ENCODE measurements at places on chromosomes 5 and 9.

DNA sequence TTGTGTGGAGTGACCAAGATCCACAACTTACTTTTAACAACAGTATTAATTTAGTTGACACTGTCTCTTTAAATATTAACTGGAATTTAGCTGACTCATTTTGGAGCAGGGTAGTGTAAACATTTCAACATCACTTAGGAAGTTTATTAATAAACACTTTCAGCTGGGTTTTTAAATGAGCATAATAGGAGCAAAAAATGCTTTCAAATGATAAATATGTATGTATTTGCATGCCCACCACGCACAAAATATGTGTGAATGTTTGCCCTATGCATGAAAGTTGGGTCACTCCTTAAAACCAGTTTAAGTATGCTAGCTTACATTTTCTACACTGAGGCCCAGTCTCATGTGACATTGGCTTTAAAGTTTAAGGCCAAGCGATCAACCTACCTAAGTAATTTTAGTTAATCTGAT lies 2.9 kb downstream of the ZFAND5 start:
- no peak for DNase-seq

DNA sequence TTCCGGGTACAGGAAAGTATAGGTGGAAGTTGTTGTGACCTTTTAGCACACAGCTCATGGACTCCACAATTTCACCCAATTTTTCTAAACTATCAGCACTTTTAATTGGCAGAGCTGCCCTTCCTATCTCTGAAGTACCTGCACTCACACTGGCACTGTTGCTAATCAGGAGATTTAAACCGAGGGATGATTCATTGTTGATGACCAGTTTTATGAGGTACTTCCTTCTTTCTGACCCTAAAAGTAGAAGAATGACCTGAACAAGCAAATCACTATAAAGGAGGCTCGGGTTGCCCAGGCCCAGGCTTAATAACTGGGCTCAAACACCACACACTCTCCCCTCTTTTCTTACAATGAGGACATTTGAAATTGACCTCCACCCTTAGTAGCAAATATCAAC lies 105.9 kb downstream of the KCNN2 start:
- DNase-seq: no peak

DNA sequence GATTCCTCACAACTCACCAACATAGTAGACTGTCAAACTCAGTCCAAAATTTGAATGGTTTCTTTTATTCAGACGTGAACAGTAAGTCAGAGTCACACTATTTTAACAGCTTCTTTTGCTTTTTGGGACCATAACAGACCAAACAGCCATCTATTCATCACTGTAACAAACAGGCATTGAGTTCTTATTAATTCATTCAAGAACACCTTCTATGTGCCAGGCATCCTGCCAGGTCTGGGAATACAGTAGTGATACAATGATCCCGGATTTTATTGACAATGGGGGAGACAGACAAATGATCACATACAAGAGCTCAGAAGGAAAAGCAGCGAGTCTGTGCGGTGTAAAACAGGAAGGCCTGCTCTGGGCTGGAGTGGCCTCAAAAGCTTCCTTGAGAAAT lies 153.3 kb upstream of the ERCC6L2 start:
- no peak for DNase-seq

DNA sequence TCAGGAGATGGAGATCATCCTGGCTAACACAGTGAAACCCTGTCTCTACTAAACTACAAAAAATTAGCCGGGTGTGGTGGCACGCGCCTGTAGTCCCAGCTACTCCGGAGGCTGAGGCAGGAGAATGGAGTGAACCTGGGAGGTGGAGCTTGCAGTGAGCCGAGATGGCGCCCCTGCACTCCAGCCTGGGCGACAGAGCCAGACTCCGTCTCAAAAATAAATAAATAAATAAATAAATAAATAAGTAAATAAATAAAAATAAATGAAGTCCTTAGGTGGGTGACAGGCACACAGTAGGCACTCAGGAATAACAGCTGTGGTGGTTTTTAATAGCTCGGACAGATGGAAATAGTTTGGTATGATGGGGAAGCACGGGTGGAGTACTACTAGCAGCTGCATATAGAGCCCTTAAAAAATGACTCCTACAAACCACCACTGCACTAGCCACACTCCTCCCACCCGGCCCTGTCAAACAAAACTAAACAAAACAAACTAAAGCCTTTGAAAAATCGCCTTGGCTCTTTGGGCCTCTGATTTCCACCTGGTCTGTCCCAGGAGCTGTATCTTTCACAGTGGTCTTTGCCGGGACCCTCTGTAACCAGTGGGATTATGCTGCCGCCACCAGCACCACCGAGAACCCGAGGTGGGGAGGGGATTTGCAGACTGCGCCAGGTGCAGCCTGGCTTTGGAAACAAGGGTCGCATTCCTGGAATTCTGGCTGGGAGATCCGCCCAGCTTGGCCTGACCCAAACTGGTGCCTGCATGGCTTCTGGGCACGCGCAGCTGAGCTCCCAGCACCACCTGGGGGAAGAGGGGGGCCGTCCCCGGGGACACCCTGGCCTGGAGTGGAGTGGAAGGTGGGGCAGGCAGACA lies 5.1 kb upstream of the WDR5 start:
- DNase-seq: no peak

GRCh38 chr9:128484686-128485413 lies 19.7 kb upstream of the GLE1 start:
- DNase-seq: no peak

DNA sequence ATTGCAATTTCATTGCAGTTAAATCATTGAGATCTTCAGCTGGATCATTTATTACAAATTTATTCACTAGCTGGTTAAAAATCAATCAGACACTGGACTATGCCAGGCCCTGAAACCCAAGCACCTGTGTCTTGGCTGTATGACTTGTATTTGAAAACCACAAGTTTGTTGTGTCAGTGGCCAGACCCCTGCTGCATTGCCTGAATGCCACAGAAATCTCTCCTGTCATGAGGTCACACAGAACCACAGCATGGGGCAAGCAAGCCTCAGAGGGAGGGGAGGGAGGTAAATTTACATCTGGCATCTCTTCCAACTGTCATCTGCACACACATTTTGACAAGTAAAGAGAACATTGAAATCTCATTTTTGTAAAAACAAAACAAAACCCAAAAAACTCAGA lies 90.0 kb downstream of the ARRDC3 start:
- DNase-seq: no peak

DNA sequence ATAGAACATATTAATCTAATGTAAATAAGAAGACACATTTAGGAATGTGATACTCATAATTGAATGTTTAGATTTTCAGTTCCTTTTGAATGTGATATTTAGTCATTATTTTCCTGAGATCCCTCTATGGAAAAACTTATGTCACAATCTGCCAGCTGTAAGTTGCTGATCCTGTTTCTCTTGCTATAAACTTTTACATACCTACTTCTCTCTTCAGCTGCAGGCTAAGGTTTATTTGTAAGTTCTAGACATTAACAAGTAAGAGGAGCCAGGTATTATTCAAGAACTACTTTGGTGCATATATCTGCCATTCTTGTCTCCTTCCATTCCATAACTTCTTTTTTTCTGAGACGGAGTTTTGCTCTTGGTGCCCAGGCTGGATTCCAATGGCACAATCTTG lies 462.4 kb downstream of the PRR16 start:
- no peak for DNase-seq

GRCh38 chr5:107572715-107573368 lies 97.9 kb downstream of the EFNA5 start:
- no peak for DNase-seq

- DNase-seq: no peak
These were observed 75.1 kb downstream of the OXCT1 start for GRCh38 chr5:41795125-41795524.

GRCh38 chr5:62475072-62475471 lies 62.5 kb downstream of the IPO11 start:
- DNase-seq: no peak

- DNase-seq: no peak
These were observed 3.3 kb upstream of the OR2V1 start for GRCh38 chr5:181134259-181134658.

GRCh38 chr5:56837956-56838355 lies 22.6 kb downstream of the MAP3K1 start:
- no peak for DNase-seq

DNA sequence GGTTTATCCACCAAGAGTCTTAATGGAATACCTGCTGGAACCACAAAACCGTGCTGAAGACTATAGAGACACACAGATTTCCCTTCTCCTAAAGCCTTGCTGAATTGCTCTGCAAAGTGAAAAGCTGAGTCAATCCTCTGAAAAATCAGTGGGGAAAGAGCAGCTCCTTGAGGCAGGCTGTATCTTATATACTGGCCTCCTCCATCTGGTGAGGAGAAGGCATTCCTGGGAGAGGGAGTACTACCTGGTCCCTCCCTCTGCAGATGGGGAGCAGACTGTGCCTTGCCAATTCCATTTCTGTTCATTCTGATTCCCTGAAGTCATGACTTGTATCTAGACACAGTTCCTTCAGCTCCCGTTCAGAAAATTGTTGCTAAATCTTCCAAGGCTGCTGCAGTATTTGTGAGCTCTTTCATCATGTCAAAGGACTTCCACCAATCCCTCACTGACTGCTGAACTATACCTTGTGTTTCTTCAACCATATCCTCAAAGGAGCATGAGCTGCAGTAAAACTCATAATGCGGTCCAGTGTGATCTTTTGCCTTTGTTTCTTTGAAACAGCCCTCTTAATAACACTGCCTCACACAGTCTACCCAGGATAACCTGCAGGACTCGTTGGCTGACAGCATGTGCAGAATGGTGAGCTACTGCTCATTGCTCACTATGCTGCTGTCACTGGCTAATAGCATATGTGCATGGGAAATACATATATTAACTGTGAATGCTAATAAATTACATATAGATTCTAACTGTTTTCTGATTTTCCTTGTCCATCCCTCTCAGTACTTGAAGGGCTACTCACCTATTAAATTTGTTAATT lies 84.5 kb downstream of the FOXD1 start:
- no peak for DNase-seq

DNA sequence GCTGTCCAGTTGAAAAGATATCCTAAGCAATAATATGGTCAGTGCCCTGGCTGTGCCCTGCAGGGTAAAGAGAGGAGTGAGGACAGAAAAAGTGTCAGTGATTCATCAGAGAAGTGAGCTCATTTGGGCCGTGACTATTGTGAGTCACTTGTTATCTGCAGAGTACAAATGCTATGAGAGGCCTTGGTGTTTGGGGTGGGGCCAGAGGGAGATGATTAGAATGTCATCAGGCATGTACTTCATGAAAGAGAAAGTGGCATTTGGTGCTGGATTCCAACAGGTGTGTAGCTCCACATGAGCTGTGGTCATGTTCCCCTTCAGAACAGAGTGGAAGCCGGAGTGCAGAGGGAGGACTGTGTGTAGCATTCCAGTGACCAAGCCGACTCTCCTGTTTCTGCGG lies 174.1 kb downstream of the KDM4C start:
- DNase-seq: no peak

DNA sequence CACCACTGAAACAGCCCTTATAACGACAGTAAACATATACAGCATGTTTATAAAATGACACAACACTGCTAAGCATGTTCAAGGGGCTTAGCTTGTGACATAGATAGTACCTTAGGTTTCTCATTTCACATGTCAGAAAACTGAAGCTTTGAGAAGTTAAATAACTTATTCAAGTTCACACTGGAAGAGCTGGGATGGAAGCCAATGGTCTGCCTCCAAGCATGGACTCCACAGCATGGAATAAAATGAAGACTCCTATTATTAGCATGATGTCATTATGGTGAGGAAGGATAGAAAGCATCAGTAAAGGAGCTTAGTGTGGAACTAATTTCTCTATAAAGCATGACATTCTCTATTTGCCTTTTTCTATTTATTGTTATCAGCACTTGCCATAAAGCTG lies 316.7 kb downstream of the PLK2 start:
- no peak for DNase-seq

- DNase-seq: no peak
These were observed 61.7 kb downstream of the HMCN2 start for GRCh38 chr9:130327070-130327780.

GRCh38 chr9:38126730-38127129 lies 57.7 kb upstream of the SHB start:
- DNase-seq: no peak

- no peak for DNase-seq
These were observed 136.3 kb upstream of the RASEF start for GRCh38 chr9:83199240-83199639.

DNA sequence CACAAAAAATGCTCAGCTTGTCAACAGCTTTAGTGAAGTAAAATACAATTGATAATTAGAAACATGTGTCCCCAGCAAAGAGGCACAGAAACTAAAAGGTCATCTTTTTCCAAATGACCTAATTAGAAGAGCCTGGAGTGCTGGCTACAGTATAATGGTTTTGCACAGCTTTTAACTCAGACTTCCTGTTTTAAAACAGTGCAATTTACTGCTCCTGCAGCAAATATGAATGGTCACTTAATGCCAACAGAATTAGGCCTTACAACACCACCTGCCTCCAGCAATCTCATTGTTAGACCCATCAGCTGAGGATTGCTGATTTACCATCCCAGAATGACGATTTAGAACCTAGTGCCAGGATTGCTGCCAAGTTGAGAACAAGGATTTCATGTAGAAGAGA lies 239.3 kb downstream of the CETN3 start:
- DNase-seq: no peak

DNA sequence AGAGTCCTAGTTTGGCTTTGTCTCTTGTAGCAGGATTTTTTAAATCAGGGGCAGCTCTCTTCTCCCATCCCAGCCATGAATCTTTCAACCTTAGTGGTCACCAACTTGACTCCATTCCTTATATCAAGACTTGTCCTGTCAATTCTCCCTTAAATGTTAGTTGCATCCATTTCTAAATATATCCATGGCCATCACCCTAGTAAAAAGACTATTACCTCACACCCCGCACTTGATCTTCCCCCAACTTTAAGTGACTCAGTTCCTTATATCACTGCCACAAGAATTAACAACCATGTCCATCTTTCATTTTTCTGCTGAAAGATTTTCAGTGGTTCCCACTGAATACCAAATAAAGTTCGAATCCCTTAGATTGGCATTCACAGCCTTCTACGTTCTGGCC lies 67.0 kb downstream of the STX17 start:
- DNase-seq: no peak

GRCh38 chr5:10760096-10760920 lies 726 bp downstream of the DAP start:
- DNase-seq: no peak

DNA sequence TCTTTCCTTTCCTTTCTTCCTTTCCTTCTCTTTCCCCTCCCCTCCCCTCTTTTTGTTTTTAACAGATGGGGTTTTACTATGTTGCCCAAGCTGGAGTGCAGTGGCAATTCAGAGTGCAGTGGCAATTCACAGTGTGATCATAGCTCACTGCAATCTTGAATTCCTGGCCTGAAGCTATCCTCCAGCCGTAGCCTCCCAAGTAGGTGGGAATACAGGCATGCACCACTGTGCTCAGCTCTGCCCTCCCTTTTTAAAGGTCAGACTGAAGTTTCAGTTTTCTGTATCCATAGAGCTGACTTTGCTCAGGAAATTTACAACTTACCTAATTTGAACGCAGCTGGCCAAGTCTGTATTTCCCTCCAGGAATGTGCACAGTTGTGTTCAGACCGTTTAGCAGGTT lies 696 bp downstream of the CCL28 start:
- DNase-seq: no peak

DNA sequence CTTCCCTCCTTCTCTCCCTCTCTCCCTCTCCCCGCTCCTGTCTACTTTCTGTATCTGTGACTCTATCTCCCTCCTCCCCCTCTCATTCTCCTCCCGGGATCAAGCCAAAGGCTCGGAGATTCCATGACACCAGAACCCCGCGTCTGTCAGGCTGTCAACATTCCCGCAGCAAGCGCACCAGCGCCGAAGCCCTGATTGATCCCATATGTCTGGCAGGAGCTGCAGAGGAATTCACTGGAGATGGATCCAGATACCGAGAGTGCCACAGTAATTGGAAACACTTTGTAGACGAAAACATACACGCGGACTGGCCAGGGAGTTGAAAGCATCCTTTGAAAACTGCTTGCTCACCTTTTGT lies 300 bp upstream of the SVEP1 start:
- DNase-seq: no peak
